Keratinocyte (primary cell): ENCODE measurements at places on chromosomes 5 and 9. TPM values are rescaled to one million over a fixed set of nuclear protein-coding genes. Genes with fewer than 3 reads are reported as not detected.

- no peak for DNase-seq
Measured at GRCh38 chr5:143716881-143717280, 95.1 kb upstream of the HMHB1 start.

DNA sequence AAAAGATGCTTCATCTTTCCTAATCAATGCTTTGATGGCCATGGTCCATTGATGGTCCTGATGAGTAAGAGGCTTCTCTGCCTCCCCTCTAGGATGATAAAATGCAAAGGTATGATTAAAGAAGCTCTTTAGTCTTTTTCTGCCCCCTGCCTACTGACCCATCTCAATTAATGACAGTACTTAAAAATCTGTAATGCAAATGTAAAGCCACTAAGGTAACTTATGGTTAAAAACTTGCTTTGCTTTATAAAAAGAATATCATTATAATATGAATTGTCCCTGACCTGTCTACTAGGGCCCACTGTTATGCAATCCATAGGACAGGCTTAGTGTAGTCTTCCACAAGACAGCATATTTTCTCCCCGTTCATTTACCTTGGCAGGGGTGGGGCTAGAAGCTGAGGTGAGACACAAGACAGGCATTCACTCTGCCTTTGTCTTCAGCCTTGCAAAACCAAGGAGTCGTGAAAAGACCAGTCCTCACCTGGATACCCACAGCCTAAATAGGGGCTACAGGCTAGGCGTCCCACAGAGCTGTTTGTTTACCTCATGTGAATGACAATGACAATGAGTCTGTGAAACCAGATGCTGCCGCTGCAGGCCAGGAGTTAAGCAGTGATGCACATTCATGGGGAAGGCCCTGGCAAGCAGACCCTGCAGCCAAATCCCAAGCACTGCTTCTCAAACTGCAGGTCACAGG is 60.4 kb downstream of the BNC2 start:
- DNase-seq, result no peak

DNA sequence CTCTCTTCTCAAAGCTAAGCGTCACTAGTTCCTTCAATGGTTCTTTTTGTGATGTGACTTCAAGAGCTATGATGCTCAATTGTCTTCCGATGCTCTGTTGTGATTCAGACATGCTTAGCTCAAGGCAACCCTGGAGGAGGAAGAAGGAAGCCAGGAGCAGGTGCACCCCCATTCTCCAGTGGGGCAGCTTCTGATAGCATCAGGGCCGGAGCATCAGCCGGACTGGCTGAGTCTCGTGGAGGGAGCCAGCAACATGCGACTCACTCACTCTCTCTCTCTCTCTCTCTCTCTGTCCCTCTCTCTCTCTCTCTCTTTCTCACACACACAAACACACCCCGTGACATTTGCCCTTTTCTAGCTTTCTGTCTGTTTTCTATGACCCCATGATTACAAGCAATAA is 140.2 kb downstream of the HSD17B3 start:
- no peak for DNase-seq

GRCh38 chr5:14186059-14186830 is 43.1 kb downstream of the TRIO start:
- DNase-seq, result no peak

DNA sequence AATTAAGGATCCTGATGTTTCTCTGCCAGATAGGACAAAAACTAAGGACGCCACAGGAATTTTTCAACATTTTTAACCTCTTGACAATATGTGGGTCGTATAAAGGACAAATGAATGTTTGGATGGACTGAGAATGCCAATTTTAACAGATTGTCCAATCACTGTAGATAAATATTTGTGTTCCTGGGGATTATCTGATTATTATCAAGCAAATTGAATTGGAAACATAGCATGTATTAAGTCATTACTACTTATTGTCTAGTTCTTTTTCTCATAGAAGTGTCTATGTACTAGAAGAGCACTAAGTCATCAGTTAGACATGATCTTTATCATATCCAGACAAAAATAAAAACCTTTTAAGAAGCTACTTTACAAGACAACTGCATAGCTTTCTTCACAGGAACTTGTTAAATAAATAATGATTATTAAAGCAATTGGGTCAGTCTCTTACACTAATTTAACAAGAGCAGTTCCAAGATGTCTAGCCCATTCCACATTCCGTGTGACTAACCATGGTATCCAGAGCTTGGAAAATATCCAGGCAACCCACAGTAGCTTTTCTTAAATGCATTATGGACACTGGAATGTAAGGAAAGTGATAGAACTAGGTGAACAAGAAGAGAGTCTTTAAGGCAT is 127.5 kb upstream of the CDKN2B start:
- DNase-seq, result peak; percentile 63

GRCh38 chr5:163478126-163478981 is 17.9 kb downstream of the HMMR start:
- no peak for DNase-seq

GRCh38 chr5:71923755-71924154 is 183.5 kb upstream of the MAP1B start:
- no peak for DNase-seq

DNA sequence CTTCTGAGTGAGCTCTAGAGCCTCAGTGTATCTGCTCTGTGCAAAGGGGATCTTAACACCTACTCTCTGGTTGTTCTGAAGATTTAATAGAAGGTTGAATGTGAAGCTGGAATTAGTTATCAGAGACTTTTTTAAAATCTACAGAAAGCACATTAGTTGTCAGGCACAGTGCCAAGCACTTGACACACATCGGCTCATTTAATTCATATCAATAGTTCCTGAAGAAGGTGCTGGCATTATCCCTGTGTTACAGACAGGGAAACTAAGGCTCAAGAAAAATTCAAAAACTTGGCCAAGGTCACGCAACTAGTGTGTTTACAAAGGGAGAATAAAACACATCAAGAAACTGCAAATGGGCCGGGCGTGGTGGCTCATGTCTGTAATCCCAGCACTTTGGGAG is 80.2 kb downstream of the FGF18 start:
- DNase-seq, result no peak

GRCh38 chr9:35051069-35051967 is 21.1 kb downstream of the VCP start:
- no peak for DNase-seq

GRCh38 chr9:127084076-127085039 is 38.1 kb downstream of the ANGPTL2 start:
- no peak for DNase-seq

DNA sequence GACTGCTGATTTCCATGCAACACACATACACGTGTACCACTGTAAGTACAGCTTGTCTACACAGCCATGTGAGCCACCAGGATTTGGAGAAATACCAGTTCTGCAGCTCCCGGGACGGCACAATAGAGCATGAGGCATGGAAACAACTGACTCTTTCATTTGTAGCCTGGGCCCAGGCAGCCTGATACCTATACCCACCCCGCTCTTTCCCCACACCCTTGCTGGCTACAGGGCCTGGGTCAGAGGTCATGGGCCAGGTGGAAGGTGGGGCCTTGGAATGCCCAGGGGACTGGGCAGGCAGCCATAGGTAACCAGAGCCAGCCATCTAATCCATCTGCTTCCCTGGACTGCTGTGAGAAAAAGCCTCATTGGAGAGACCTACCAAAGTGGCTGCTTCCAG is 39.0 kb upstream of the ZSWIM6 start:
- DNase-seq, result no peak

The TCOF1 gene
- 7.9 to 23.3 TPM (median 13.6 TPM) in 3 replicates for polyA plus RNA-seq

The GRM6 gene
- not detected in 3 replicates for polyA plus RNA-seq

The ADAMTS2 gene
- polyA plus RNA-seq, result not detected in 3 replicates

The BRD8 gene
- polyA plus RNA-seq, result 24.4 to 36.4 TPM (median 27.4 TPM) in 3 replicates
